Daoy (cell line): ENCODE measurements at places on chromosomes 4 and X. TPM values are rescaled to one million over a fixed set of nuclear protein-coding genes. Genes with fewer than 3 reads are reported as not detected.

Gene CENPVL2
- total RNA-seq = 0.34 and 1.2 TPM in 2 replicates

- no peak for DNase-seq
Observed at GRCh38 chr4:155930330-155930729, 23.3 kb downstream of the CTSO start.

- DNase-seq = no peak
Observed at GRCh38 chrX:39491548-39492297, 606.0 kb downstream of the BCOR start.

DNA sequence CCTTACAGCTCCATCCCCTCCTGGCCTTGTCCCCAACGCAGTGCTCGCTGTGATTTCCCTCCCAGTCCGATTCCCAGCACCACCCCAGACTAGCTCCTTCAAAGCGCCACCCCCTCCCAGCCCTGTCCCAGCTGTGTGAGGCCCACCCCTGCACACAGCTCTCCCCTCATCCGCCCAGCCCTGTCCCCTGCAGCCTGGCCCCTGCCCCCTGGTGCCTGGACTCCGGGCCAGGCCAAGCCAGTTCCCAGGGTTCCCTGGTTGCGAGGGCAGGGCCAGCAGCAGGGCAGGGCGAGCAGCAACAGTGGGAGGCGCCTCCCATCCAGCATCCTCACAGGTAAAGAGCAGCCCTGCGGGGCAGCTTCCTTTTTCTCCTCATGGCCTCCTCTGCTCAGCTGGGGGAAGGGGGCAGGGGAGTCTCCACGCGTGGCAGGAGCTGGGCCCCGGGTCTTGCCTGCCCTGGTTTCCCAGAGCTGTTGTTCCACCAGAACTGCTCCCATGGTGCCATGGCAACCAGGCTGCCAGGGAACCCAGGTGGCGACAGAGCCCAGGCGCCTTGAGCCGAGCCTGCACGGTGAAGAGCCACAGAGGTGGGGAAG, 24.8 kb downstream of the IQSEC2 start:
- DNase-seq = no peak
